ENCODE measurements at places on chromosomes 2 and 18.

DNA sequence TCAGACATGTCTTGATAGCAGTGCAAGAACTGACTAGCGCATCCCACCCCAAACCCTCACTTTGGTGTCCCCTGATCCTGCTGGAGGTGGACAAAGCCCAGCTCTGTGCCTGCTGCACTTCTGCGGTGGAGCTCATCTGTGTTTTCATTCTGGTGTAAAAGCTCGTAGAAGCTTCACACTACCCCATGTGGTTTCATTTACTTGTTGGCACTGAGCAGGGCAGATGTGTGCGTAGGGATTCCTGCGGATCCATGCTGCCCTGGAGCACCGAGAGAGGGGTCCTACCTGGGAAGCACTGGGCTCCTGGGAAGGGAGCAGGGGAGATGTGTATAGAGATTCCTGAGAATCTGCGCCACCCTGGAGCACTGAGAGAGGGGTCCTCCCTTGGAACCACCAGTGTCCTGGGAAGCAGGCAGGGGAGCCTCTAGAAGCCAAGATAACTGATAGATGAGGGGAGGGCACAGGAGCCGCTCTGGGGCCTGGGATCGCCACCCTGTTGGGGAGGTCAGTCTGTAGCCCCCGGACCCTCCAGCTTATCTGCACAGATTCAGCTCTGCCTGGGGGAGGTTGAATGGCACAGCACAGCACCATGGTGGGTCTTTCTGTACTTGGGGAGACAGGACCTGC, 106.9 kb upstream of the OTOS start:
- DNase-seq: no peak

- DNase-seq: no peak
Measured at GRCh38 chr2:239263231-239263630, 137.6 kb downstream of the HDAC4 start.

DNA sequence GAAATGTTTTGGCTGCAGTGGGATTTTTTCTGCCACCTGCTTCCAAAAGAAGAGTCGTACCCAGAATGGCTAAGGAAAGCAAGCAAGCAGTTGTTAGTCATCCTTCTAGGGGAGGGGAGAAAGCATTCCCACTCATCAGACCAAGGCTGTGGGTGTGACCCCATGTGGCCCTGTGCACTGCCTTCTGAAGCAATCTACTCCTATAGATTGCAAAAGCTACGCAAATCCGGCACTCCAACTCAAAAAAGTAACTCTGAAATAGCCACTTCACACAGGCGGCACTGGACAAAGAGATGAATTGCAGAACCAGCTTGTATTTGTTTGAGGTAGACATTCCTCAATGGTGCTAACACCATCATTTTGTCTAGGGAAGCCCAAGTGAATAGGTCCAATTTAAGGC, 44.3 kb downstream of the ST3GAL5 start:
- DNase-seq: no peak

- DNase-seq: no peak
Measured at GRCh38 chr2:170567429-170567828, 147.7 kb upstream of the SP5 start.

GRCh38 chr2:167493862-167494261, 605.6 kb downstream of the XIRP2 start:
- DNase-seq: no peak

DNA sequence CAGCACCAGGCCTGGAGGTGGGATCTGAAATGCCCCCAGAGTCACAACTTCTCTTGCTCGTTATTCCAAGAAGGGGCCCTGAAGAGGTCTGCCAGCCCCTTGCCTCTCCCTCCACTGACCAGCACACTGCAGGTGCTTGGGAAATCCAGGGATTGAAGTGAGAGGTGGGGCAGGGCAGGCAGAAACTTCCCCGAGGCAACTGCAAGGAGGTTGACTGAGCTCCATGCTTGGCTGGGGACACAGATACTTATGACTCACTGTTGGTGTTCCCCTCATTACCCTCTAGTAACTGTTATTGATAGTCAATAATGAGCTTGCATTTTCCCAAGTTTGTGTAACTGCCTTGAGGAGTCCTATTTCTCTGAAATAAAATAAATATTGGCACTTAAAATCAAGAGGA, 47.5 kb downstream of the MARCO start:
- no peak for DNase-seq

GRCh38 chr18:10131460-10132395, 217.9 kb downstream of the VAPA start:
- no peak for DNase-seq

DNA sequence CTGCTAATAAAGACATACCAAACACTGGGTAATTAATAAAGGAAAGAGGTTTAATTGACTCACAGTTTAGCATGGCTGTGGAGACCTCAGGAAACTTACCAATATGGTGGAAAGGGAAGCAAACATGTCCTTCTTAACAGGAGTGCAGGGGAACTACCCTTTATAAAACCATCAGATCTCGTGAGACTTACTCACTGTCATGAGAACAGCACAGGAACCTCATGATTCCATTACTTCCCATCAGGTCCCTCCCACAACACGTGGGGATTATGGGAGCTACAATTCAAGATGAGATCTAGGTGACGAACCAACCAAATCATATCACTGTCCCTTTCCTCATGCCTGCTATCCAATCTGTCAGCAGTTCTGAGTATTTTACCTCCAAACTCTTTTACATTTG, 586.7 kb downstream of the TDRD15 start:
- no peak for DNase-seq

DNA sequence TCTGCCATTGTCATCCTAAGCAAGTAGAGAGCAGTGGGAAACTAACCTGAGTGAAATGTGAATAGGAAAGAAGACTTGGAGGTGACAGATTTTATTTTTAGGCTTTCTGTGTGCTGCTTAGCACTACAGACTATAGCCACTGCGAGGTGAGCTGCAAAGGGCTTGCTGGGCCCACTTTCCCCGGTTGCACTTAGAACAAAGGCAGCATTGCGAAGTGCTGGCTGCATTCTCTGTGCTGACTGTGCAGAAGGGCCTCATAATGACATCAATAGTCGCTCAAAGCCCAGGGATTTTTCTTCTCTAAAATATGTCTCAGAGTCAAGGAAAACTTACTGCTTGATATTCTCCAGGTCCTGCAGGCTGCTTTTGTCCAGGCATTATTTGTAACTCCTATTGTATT, 592.1 kb downstream of the TDRD15 start:
- DNase-seq: no peak

GRCh38 chr2:2853346-2853745, 522.3 kb upstream of the MYT1L start:
- no peak for DNase-seq

DNA sequence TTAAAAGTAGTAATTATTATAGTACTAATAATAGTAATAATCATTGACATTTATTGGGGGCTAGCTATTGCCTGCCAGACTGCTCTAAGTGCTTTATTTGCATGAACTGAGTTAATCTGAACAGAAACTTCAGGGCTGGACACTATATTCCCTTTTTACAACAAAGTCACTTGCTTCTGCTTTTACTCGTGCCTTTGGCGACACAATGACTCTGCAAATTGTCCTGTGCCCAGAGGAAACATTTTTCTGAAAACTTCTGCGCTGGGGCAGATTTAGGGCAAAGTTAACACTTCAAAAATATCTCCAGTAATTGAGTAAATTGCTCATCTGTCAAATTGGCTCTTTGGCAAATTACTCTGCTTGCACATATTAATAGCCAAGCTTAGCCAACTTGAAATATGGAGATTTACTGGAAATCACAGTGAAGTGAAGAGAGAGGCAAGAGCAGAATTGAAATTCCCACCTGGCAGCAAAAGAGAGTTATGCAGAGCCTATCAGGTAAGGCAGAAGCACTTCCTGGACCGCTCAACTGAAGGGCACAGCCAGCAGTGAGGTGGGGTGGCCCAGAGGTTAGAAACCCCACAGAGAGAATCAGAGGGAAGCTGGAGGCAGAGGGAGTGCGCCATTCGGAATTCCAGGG, 36.3 kb downstream of the BMP10 start:
- no peak for DNase-seq

DNA sequence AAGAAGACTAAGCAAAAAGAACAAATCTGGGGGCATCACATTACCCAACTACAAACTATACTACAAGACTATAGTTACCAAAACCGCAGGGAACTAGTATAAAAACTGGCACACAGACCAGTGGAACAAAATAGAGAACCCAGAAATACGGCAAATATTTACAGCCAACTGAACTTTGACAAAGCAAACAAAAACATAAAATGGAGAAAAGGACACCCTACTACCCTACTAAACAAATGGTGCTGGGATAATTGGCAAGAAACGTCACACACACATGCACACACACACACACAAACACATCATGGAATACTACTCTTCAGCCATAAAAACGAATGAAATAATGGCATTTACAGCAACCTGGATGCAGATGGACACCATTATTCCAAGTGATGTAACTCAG, 53.3 kb downstream of the SESTD1 start:
- DNase-seq: no peak

- DNase-seq: no peak
Measured at GRCh38 chr2:36734304-36734703, 37.8 kb downstream of the VIT start.

DNA sequence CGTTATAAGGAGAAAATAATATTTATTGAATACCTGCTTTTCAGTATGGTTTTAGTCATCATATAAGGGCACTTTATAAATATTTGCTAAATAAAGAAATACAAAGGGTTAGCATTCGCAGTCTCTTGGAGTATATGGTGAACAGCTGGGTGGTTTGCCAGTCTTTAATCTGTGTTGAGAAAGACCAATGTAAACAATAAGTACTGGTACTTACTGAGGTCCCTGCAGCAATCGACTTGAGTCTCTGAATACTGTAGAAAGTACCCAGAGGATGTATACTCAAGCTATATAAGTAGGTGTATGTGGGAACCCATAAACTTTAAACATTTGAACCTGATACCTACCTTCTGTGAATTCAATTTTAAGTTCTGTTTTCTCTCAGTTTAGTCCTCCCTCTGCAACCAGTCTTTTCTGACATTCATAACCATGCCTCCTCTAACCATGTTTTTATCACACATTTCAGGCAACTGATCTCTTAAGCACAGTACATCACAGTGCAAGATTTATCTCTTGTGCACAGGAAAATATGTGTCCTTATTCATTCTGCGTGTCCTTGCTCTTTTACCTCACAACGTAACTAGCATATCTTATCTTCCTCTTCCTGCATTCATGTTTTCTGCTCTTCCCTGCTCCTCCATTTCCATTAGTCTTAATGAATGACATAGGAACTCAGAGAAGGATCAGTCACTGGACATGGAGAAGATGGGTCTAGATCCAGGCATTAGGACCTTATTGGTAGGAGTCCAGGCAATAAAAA, 21.7 kb downstream of the C18orf63 start:
- no peak for DNase-seq

DNA sequence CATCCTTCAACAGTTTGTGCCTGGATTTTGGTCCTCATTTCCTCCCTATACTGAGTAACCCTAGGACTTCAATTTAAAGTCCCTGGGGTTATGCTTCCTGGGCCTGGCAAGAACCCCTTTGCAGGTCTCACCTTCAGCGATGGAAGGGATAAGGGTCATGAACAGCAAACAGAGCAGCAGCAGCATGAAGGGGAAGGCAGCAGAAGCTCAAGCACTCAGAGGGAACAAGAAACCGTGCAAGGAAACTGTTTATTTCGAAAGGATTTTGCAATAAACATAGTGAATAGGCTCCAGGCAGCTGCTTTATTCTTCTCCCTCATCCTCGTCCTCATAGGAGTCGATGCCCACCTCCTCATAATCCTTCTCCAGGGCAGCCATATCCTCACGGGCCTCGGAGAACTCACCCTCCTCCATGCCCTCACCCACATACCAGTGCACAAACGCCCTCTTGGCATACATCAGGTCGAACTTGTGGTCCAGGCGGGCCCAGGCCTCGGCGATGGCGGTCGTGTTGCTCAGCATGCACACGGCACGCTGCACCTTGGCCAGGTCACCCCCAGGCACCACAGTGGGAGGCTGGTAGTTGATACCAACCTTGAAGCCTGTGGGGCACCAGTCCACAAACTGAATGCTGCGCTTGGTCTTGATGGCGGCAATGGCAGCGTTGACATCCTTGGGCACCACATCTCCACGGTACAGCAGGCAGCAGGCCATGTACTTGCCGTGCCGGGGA, 2.8 kb upstream of the TUBA4B start:
- DNase-seq: no peak

DNA sequence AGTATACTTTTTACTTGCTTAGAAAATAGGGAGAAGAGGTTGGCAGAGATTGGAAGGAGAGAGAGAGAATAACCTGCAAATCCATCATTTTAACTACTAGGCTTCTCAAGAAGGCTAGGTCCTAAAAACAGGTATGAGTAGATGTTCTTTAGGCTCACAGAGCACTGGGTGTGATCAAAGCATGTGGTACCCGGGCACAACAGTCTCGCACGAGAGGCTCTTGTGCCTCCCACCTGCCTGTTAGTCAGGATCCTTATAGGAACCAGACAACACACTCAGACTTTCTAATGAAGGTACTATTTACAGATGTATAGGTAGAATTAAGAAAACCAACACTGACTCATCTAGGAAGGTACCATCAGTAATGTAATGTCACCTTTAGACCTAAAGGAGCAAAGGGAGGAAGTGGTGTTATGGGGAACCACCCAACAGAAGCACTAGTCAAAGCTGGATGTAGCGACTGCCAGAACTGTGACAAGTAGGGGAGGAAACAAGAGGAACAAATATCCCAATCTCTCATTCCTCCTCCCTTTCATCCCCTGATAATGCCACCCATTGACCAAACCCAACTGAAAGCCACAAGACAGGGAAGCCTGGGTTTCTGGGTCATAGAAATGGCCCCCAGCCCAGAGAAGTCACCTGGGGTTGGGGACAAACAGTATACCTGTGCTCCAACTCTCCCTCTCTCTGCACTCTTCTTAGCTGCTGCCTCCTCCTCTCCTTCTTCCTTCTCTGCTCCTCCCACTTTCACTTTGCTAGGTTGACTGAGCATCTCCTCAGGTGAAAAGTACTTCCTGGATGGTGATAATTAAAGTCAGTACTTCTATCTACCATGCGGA, 16.0 kb upstream of the MARCHF4 start:
- no peak for DNase-seq

DNA sequence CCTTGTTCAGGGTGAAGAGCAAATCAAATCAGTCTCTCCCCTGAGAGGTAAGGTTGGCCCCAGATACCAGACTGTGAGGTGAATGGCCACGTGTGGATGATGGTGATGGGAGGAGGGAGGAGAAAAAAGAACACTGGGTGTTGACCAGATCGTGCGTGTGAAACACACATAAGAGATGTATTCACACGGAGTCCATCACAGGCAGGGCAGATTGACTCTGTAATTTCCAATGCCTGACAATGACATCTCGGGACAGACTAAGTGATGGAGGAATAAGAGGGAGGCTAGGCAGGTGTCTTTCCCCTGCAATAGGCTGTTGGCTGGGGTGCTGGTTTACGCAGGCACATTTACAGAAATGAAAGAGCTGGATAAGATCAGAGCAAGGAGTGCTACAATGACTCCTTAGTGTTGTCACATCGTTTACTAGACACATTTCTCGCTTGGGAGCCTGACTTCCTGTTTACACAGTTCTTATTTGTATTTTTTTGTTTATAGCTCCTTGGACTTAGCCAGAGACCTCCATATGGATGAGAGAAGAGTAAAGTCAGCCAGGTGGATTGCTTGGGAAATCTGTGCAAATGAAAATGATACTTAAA, 43.1 kb downstream of the CPO start:
- no peak for DNase-seq
